AG10803 (cell line): ENCODE measurements at places on chromosomes 2 and 18.

- peak; percentile 77 for DNase-seq
Measured at GRCh38 chr2:236867441-236868260, 218.0 kb upstream of the COPS8 start.

- no peak for DNase-seq
Measured at GRCh38 chr2:54574860-54575247, 118.7 kb downstream of the SPTBN1 start.

- peak; percentile 16 for DNase-seq
Measured at GRCh38 chr2:151097128-151097527, 164.5 kb downstream of the RBM43 start.

- DNase-seq, result no peak
Measured at GRCh38 chr2:70808983-70809958, 11.1 kb downstream of the CLEC4F start.

DNA sequence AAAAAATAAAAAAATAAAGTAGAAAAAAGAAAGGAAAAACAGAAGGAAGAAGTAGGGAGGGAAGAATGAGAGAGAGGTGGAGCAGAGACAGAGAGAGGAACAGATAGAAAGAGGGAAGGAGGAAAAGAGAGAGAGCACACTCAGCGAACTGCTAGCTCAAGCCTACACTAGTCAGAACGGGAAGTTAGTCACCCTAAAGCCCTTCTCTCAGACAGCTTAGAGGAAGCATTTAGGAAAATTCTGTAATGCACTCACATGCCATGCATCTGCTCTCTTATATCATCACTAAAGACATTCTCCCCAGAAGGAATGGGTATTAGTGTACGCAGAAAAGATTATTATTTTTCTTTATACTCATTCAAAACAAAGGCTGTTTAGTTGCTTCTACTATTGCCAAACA is 68.1 kb upstream of the SULT1C3 start:
- DNase-seq, result no peak

DNA sequence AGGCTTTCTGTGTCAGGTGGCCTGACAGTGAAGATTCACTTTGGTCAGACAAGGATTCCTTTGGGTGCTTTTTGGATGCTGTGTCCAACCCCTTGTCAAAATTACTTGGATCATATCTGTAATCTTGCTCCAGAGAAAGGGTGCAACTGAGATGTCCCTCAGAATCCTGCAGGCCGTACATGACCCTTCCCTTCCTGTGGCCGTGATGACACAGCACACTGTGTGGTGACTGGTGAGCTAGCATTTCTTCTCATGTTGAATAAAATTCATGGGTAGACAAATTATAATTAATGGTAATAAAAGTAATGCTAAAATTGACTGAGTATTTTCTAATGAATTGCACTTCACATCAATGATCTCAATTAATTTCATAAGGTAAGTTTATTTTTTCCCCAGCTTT is 356.2 kb downstream of the LPIN1 start:
- DNase-seq, result no peak

GRCh38 chr2:234102112-234102511 is 51.6 kb downstream of the SPP2 start:
- DNase-seq, result no peak

- DNase-seq, result peak; percentile 35
Measured at GRCh38 chr18:76494231-76495005, 624 bp downstream of the ZNF516 start.

GRCh38 chr18:31649978-31650719 is 34.2 kb downstream of the B4GALT6 start:
- no peak for DNase-seq

GRCh38 chr2:176105730-176106580 is 1.1 kb upstream of the HOXD11 start:
- no peak for DNase-seq

GRCh38 chr18:54775686-54776085 is 52.6 kb upstream of the RAB27B start:
- DNase-seq, result peak; percentile 55

GRCh38 chr18:71529703-71530303 is 1014.3 kb downstream of the CBLN2 start:
- DNase-seq, result no peak

DNA sequence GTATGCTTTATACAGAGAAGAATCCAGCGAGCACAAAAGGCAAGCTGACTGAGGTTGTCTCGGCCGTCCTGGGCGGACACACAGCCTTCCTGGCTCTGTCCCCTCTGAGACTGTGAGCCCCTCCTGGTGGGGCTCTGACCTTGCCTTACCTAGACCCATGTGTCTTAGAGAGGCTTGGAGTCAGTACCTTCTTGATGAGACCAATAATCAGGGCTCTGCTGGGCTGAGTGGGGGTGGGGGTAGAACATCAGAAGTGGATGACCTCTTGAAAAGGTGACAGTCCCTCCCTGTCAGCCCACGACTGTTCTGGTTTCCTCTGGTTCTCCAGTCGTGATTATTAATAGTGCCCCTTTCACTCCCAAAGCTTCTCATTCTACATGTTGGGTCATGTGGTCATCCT is 31.2 kb downstream of the TWIST2 start:
- no peak for DNase-seq

DNA sequence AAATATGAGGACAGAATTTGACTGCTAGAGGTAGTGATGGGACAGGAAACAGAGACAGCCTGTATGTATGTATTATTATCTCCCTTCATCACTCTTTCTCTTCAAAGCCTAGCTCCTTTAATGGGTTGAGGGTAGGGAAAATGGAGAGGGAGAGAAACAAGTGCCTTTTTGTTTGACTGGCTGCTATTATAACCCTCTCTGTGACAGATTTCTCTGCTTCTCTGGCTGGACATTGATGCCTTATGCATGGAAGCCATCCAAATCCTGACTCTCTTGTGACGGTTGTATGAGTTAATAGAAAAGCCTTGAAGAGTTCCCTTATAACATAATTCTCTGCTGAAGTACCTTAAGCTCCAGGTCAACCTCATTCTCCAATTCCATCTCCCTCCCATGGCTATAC is 118.5 kb upstream of the COL5A2 start:
- no peak for DNase-seq

- no peak for DNase-seq
Measured at GRCh38 chr2:49332415-49332814, 178.1 kb upstream of the FSHR start.

GRCh38 chr2:31193806-31194205 is 23.5 kb downstream of the CAPN14 start:
- no peak for DNase-seq

- DNase-seq, result no peak
Measured at GRCh38 chr2:4024605-4025004, 321.2 kb downstream of the DCDC2C start.

DNA sequence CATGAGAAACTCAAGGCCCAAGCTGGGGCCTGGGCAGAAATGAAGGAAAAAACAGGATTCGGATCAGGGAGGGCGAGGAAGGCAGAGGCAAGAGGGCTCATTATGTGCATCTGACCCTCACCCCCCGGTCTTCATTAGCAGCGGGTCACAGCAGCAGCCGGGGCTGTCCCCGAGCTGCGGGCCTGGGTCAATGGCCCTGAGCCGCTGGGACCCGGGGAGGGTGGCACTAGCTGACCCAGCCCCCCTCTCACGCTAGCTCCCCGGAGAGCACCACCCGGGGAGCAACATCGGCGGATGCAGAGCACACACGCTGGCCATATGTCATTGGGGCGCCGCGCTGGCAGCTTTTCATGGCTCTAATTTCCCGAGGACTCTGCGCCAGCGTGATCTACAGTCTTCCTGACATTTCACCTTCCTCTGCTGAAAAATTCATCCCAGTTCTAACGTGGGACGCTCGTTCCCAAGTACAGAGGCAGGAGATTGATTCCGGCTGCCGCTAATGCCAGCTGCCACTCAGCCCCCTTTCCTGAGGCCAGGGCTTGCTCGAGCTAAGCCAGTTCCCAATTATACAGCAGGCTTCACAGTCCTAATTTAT is 63.7 kb downstream of the EIPR1 start:
- DNase-seq, result peak; percentile 43

GRCh38 chr18:45506951-45507350 is 108.3 kb upstream of the SLC14A2 start:
- no peak for DNase-seq

GRCh38 chr2:117323331-117323730 is 491.2 kb upstream of the DDX18 start:
- no peak for DNase-seq

GRCh38 chr2:11477994-11478393 is 12.0 kb upstream of the E2F6 start:
- DNase-seq, result peak; percentile 78

GRCh38 chr2:24259316-24259715 is 84.5 kb downstream of the FAM228A start:
- DNase-seq, result no peak

DNA sequence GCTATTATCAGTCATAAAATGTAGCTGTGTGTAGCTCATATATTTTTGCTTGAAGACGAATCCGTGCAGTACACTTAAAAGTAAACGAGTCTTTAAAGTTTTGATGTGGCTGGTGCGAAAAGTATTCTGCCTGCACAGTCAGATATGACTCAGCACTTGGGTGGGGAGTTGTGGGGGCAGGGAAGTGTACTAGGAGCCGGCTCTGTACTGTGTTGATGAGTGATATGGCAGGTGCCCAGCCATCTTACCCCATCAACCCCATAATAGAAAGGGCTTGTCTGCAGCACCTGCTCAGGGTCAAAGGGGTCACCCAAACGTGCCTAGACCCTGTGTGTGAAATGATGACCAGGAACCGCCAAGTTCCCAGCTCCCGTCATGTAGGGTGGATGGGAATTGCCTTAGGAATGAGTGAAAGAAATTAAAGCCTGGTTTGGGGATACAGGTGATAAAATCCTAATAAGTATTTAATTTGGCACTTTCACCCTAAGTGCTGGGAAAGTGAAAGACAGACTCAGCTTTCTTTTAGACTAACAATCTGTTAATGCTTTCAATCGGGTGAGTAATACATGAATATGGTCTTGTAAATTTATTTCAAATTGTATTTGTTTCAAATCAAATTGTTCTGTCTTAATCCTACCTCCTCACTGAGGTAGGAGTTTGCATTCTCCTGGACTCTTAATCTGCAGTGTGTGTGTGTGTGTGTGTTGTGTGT is 48.0 kb downstream of the BCL2L11 start:
- peak; percentile 66 for DNase-seq

DNA sequence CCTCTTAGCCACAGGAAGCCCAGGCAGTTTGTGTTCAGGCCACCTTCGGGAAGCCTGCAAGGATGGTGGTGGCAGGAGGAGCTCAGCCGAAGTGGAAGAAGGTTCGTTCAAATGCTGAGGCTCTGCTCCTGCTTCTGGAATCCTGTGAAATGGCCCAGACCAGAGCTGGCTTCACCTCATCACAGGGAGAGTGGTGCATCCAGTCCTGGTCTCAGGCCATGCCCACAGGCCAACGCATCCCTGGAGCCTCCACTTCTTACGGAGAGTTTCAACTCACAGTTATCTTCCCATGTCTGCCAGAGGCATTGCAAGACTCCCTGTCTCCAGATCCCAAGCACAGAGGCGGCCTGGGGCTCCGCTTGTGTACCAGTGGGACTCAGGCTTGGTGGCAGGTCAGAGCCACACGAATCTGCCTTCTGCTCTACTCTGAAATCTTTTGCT is 82.3 kb downstream of the NDUFA10 start:
- DNase-seq, result no peak

DNA sequence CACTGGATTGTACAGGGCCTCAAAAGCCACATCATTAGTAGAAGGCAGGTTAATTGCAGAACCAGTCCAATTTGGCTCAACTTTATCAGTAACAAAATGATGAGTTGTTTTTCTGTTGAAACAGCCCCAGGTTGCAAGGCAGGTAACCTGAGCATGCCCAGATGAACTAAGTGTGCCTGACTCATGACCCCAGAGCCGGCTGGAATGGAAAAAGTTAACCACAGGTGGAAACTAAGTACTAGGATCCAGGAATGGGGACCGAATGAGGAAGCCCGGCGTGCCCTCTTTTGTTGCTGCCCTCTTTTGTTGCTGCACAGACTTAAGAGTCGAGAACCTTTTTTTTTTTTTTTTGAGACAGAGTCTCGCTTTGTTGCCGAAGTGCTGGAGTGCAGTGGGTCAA is 79.5 kb upstream of the YWHAQ start:
- no peak for DNase-seq

GRCh38 chr2:151379169-151379568 is 21.8 kb downstream of the TNFAIP6 start:
- no peak for DNase-seq

- no peak for DNase-seq
Measured at GRCh38 chr2:169513926-169514325, 4.4 kb downstream of the KLHL41 start.

- peak; percentile 85 for DNase-seq
Measured at GRCh38 chr2:47488870-47489584, 86.1 kb downstream of the MSH2 start.

DNA sequence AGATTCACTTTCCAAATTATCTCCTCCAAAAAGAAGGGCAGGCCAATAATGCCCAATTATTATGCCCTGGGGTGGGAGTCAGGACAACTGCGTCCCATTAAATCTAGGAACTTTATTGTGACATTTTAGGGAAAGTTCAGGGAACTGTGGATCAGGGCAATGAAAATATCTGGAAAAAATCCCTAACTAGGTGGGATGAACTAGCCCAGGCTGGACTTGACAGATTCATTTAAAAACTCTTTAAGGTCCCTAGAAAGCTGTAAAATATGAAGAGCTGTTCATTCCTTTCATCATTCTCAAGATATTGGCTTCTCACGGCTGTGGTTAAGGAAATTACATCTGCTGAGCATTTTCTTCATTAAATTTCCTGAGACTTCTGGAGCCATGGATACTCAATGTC is 8.2 kb downstream of the CREG2 start:
- no peak for DNase-seq

DNA sequence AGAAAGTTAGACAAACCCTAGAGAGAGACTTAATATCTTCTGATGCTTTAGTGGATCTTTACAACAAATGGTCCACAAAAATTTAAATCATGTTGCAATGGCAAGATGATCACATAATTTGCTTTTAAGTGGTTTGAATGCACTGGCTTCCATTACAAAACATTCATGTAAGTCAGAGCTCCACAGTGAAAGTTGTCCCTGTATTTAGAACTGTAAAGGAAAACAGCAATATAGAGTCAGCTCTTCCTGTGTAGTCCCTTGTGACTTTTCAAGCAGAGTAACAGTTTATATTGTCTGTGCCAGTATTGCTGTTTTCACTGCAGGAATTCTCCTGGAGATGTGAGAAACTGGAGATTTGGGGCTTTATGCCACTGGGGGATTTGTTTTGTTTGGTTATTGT is 77.7 kb downstream of the MEIS1 start:
- DNase-seq, result peak; percentile 25

- no peak for DNase-seq
Measured at GRCh38 chr2:28592481-28592880, 96.6 kb downstream of the PLB1 start.

- no peak for DNase-seq
Measured at GRCh38 chr18:56358608-56359280, 279.6 kb downstream of the TXNL1 start.

GRCh38 chr18:35731701-35732100 is 150.2 kb downstream of the GALNT1 start:
- DNase-seq, result no peak

- DNase-seq, result no peak
Measured at GRCh38 chr2:56244506-56244905, 60.7 kb downstream of the CCDC85A start.
